ENCODE measurements at places on chromosomes 1 and 21. TPM values are rescaled to one million over a fixed set of nuclear protein-coding genes. Genes with fewer than 3 reads are reported as not detected.

DNA sequence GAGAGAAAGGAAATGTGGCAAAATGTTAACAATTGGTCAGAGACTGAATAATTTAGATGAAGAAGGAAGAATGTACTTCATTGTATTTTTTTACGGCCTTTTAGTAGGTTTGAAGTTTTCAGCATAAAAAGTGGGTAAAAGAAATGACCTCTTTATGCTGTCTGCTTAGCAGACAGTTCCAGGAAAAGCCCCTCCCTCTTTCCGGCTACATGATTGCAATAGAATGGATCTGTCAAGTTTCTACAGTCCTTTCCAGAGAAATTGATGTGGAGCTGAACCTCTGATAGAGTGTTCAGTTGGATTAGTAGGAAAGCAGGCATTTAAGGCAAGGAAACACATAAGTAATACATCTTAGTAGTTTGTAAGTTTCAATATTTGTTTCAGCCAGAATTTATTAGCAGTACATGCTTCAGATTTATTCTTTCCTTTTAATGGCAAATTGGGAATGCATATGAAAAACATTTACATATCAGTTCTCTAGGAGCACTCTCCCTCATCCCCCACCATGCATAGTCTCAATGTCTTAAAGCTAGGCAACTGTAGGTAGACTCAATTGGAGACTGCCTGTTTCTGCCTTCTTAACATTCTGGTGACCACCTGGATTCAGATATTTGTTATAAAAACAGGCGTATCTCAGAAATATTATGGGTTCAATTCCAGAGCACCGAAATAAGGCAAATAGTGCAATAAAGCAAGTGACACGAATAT is 36.4 kb downstream of the HS2ST1 start:
- H3K27ac ChIP-seq, result no peak overlapping the region
- H3K4me3 ChIP-seq, result no peak overlapping the region
- no peaks in the 10 kb centered on the region for H3K36me3 ChIP-seq
- H3K4me1 ChIP-seq, result peaks cover 8% of the 10 kb centered on the region
- no peak for DNase-seq

DNA sequence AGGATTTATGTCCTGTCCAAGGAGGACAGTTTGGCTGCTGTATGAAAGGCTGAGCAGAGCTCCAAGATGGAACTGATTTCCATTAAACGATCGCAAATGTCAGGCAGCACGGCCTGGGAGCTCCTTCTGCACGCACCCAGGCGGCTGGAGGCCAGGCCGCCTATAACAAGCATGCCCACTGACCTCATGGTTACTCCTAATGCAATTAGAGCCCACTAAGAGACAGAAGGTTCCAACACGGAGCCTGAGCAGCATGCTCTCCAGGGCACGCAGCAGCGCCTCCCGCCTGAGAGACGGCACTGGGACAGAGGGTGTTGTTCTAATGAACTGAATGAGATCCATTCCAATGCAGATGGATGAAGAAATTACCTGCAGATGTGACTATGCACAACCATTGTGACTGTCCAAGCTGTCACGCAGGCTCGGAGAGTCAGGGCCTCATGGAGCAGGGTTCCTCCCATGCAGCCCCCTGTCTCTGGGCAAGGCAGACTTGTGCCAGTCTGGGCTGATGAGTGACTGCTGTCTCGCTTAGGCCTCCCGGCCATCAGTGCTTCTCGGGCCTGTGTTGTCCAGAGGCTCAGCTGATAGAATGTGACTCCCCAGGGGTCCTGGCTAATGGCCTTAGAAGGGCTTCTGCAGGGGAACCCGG is 25.2 kb upstream of the CDCA8 start:
- H3K27ac ChIP-seq, result no peak overlapping the region
- H3K36me3 ChIP-seq, result no peaks in the 10 kb centered on the region
- DNase-seq, result no peak
- H3K4me1 ChIP-seq, result no peaks in the 10 kb centered on the region
- no peak overlapping the region for H3K4me3 ChIP-seq

DNA sequence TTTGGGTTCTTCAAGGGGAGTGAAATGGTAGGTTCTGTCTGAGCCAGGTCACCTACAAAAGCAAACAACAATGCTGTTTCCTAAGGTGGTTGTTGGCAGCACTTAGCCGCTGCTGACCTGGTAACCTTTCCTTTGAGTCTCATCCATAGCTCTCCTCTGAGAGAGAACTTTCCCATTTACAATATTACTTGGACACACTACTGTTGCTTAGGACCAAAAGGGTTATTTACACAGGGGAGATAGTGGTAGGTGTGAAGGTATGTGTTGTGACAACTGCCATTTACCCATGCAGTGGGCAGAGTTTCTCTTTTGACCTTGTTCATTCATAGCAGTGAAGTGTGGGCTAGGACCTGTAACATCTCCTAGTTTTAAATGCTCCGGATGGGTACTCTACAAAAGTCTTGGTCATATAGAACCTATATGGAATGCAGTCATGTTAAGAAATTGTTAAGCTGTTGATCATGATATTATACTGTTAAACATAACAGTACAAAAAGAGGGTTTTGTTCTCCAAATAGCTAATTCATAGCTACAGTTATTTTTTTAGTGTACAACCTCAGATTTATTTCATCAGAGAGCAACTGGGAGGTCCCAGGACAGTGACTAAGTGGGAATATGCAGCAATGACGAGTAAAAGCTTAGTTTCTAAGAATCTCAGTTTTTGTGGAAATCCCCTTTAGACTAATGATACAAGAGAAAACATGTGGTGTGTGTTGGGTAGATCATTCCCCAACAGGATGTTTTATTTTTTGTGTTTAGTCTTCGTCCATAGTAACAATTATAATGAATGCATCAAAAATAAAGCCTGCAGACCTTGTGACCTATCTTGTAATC is 219.7 kb downstream of the NFIA start:
- H3K4me3 ChIP-seq, result no peak overlapping the region
- peaks cover 35% of the 10 kb centered on the region for H3K4me1 ChIP-seq
- no peaks in the 10 kb centered on the region for H3K27me3 ChIP-seq
- no peak for DNase-seq
- H3K27ac ChIP-seq, result peak overlapping the region; percentile 39
- H3K36me3 ChIP-seq, result no peaks in the 10 kb centered on the region

DNA sequence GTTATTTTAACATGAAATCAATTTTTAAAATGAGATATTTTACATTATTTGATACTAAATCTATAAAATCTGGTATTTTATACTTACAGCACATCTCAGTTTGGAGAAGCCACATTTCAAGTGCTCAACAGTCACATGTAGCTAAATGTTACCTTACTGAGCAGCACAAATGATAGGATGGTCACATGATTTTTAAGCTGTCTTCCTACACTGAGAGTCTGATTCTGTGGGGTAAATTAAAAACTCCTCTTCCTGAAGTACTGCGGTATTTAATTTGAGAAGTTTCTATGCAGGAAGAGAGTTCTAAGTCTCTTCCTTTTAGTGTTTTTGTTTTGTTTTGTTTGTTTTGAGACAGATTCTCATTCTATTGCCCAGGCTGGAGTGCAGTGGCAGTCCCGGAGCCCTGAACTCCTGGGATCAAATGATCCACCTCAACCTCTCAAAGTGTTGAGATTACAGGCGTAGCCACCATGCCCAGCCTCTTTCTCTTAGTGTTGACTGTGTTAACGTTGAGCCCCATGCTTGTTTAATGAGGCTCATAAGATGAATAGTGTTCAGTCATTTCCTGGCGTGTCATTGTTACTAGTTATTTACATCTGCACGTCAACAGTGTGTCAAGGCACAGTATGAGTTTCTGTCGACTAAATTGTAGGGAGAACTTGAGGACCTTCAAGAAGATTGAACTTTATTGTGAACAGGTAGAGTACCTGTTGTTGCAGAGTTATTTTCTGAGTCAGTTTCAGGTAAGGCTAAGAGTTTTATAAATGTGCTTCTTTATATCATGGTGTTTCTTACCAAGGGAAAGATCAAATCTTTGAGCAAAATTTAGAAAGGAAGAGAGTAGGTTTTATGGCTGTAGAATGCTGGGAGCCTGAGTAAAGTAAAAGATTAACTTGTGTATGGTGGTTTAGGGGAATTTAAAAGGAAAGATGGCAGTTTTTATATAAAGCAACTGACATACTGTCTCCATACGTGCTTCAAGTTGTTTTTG is 3.3 kb downstream of the CNST start:
- peaks cover 14% of the 10 kb centered on the region for H3K4me1 ChIP-seq
- peak overlapping the region; percentile 13 for H3K27ac ChIP-seq
- H3K27me3 ChIP-seq, result no peaks in the 10 kb centered on the region

GRCh38 chr1:22808676-22809483 is 98.2 kb downstream of the EPHB2 start:
- no peaks in the 10 kb centered on the region for H3K27me3 ChIP-seq
- H3K27ac ChIP-seq, result no peak overlapping the region
- no peak for DNase-seq
- H3K4me3 ChIP-seq, result no peak overlapping the region
- no peaks in the 10 kb centered on the region for H3K4me1 ChIP-seq
- H3K36me3 ChIP-seq, result no peaks in the 10 kb centered on the region

- no peaks in the 10 kb centered on the region for H3K27me3 ChIP-seq
- no peaks in the 10 kb centered on the region for H3K4me1 ChIP-seq
- no peak overlapping the region for H3K27ac ChIP-seq
- no peak for DNase-seq
Measured at GRCh38 chr1:193785850-193786420, 599.5 kb upstream of the B3GALT2 start.

DNA sequence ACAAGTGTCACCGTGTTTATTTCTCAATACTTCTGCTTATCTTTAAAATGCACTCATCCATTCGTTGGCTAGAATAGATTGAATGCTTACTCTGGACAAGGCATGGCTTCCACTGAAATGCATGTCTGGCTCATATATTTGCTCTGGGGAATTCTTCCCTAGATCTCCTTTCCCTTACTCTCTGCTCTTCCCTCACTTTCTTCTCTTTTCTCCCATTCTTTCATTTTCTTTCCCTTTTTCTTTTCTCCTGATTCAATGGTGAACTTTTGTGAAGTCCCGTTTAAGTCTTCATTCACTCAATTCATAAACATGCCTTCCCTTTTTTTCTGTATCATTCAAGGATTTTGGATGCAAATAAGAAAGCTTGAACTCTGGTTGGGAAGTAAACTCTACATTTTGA is 234.5 kb downstream of the DYRK1A start:
- H3K4me1 ChIP-seq, result no peaks in the 10 kb centered on the region
- no peak overlapping the region for H3K27ac ChIP-seq
- H3K36me3 ChIP-seq, result no peaks in the 10 kb centered on the region

GRCh38 chr1:51575406-51576084 is 41.3 kb upstream of the OSBPL9 start:
- no peaks in the 10 kb centered on the region for H3K4me1 ChIP-seq
- no peak overlapping the region for H3K4me3 ChIP-seq
- no peak overlapping the region for H3K27ac ChIP-seq

GRCh38 chr1:33234131-33234530 is 22.2 kb upstream of the ZNF362 start:
- DNase-seq, result no peak
- H3K4me1 ChIP-seq, result no peaks in the 10 kb centered on the region
- H3K36me3 ChIP-seq, result no peaks in the 10 kb centered on the region
- no peak overlapping the region for H3K27ac ChIP-seq
- H3K27me3 ChIP-seq, result no peaks in the 10 kb centered on the region

DNA sequence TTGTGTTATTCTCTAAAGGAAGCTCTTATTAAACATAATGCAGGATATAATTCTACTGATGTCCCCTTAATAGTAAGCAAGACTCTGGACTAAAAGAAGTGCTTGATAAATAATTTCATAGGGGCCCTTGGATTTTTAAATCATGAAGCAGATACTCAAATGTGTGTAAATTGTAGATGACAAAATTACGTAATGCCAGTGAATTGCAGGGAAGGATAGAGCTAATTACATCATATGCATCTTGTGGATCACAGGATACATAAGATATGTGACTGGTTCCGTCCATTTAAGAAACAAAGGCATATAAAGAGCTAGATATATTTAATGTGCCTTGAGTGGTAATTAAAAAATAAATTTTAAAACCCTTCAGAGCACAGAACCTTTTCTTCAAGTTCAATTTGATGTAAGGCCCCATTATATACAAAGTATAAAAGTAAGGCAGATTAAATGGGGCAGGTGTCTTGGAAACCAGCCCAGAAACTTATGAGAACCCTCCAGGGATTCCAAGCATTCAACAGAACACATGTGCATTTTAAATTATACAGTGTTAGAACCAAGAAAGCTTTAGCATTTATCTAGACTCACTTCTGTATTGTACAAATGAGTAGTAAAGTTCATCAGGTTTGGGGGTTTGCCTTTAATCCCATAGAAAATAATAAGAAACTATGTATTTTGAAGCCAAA is 190.4 kb downstream of the NCAM2 start:
- no peaks in the 10 kb centered on the region for H3K36me3 ChIP-seq
- no peak overlapping the region for H3K4me3 ChIP-seq
- no peak overlapping the region for H3K27ac ChIP-seq
- H3K4me1 ChIP-seq, result no peaks in the 10 kb centered on the region

DNA sequence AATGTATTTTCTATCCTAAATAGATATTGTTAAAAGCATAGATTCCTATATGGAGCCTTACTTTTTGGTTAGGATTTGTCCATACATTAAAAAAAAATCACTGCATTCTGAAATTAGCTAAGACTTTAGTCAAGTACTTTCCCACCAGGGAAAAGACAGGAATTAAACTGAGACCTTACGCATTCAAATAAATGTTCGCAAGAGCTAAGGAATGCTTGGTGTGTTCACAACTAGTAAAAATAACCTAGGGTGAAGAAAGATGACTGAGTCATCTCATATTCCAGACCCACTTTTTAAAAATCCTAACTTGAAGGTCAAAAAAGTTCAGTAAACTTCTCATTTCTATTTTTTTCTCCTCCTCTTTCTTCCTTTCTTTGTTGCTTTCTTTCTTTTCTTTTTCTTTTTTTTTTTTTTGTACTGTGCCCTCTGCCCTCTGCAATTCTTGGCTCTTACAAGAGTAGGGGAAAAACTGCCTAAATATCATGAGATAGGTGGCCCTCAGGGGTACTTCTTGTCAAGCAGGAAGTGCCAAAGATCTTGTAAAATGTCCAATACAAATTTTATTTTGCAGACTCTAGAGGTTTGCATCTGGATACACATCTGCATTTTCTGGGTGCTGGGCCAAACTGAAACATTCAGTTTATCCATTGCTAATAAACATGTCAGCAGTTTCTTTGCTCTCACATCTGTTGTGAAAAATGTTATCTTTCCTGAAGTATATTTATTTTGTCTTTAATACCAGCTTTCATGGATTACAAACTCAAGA is 121.4 kb upstream of the GORAB start:
- H3K36me3 ChIP-seq, result no peaks in the 10 kb centered on the region
- no peak overlapping the region for H3K27ac ChIP-seq
- no peaks in the 10 kb centered on the region for H3K4me1 ChIP-seq
- DNase-seq, result no peak

NBPF11 gene
- 6.8 TPM for total RNA-seq

CTSK gene
- total RNA-seq, result 3.3 TPM

SPRR2B gene
- total RNA-seq, result not detected

SH2D2A gene
- total RNA-seq, result 0.74 TPM

KIRREL1 gene
- total RNA-seq, result 3.4 TPM
